ENCODE measurements at places on chromosomes 5 and 9.

- DNase-seq, result no peak
These were observed 10.8 kb upstream of the ZFR start for GRCh38 chr5:32455311-32455710.

- DNase-seq, result no peak
These were observed 1740.1 kb upstream of the WWC1 start for GRCh38 chr5:166551384-166551783.

- DNase-seq, result no peak
These were observed 8.8 kb downstream of the NAA35 start for GRCh38 chr9:85949586-85950335.

- peak; percentile 38 for DNase-seq
These were observed 44.0 kb upstream of the XPA start for GRCh38 chr9:97740848-97741821.

- DNase-seq, result no peak
These were observed 202.7 kb downstream of the FBN2 start for GRCh38 chr5:128335339-128335738.

DNA sequence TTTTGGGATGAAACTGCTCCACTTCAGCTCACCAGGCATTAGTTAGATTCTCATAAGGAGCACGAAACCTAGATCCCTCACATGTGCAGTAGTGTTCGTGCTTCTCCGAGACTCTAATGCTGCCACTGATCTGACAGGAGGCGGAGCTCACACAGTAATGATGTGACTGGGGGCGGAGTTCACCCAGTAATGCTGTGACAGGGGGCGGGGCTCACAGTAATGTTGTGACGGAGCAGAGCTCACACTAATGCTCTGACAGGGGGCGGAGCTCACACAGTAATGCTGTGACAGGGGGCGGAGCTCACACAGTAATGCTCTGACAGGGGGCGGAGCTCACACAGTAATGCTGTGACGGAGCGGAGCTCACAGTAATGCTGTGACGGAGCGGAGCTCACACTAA, 27.1 kb upstream of the LRRC14B start:
- no peak for DNase-seq

GRCh38 chr5:128092144-128092543, 8.6 kb downstream of the SLC12A2 start:
- no peak for DNase-seq

GRCh38 chr9:86978922-86979474, 31.7 kb upstream of the GAS1 start:
- no peak for DNase-seq

- no peak for DNase-seq
These were observed 60.8 kb downstream of the MARCHF3 start for GRCh38 chr5:126969548-126969947.

DNA sequence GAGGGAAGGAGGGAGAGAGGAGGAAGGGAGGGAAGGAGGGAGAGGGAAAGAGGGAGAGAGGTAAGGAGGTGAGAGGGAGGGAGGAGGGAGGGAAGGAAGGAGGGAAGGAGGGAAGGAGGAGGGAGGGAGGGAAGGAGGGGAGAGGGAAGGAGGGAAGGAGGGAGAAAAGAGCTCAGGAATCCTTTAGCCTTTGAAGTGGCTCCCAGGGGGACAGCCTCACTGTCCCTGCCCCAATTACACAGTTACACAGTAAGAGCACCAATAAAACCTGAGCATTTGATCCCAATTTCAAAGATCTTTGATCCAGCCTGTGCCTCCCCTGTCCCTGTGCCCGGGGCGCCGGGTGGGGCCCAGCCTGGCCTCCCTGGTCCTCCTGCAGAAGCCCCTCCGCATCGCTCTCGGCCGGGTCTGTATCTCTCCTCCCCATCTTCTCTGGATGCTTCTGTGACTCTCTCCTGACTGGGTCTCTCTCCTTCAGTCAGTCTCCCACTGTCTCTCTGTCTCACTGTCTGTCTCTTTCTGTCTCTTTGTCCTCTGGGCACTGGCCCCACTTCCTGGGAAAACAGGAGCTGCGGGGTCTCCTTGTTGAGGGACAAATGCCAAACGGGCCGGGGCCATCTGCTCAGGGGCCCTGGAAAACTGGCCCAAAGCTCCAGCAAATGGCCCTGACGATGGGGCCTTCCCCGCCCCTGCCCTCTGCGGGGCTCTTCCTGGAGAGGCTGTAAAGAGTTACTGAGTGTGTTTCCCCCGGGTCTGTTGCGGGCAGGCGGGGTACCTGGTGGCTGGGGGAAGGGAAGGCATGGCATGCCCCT, 54.2 kb upstream of the EGFL7 start:
- no peak for DNase-seq

GRCh38 chr9:121280715-121281613, 13.0 kb downstream of the GSN start:
- no peak for DNase-seq

DNA sequence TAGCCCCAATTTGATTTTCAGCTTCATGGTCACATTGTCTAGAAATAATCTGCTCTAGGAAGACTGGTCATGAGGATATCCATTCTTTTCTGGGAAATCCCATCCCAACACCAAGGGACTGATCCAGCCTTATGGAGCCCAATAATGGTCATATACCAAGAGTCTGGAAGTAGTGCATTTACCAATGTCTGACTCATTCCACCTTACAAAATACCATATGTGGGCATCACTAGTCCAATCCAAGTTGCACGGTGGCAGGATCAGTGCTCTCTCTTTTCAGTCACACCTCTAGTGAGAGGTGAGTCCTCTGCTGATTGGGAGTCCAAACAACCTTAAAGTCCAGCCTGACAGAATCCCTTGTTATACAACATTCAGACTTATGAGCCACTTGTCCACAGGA, 73.7 kb downstream of the FEM1C start:
- DNase-seq, result no peak

- DNase-seq, result no peak
These were observed 80.1 kb downstream of the F2RL2 start for GRCh38 chr5:76542887-76543690.

DNA sequence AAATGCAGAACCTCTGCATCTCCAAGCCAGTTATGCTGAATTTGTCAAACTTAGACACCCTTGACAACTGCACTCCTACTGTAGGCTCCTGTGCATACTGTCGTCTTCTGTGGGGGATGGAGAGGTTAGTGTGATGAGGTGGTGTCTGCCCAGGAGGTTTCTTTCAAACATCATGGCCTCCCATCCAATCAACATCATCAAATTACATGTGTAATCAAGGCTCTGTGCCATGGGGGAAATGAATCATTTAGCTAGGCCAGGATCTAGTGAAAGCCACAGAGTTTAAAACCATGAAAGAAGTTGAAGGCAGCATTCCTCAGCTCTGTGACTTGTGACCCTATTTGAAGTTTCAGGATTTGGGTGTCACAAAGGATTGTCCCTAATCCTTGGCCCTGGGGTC, 240.6 kb downstream of the MARCHF11 start:
- no peak for DNase-seq

GRCh38 chr5:154223320-154223719, 32.8 kb downstream of the GALNT10 start:
- DNase-seq, result peak; percentile 48

GRCh38 chr9:134492721-134493460, 148.7 kb upstream of the COL5A1 start:
- DNase-seq, result no peak

- no peak for DNase-seq
These were observed 49.6 kb upstream of the SMIM32 start for GRCh38 chr5:136242611-136243010.

GRCh38 chr9:109278848-109279247, 42.0 kb downstream of the EPB41L4B start:
- DNase-seq, result peak; percentile 19

DNA sequence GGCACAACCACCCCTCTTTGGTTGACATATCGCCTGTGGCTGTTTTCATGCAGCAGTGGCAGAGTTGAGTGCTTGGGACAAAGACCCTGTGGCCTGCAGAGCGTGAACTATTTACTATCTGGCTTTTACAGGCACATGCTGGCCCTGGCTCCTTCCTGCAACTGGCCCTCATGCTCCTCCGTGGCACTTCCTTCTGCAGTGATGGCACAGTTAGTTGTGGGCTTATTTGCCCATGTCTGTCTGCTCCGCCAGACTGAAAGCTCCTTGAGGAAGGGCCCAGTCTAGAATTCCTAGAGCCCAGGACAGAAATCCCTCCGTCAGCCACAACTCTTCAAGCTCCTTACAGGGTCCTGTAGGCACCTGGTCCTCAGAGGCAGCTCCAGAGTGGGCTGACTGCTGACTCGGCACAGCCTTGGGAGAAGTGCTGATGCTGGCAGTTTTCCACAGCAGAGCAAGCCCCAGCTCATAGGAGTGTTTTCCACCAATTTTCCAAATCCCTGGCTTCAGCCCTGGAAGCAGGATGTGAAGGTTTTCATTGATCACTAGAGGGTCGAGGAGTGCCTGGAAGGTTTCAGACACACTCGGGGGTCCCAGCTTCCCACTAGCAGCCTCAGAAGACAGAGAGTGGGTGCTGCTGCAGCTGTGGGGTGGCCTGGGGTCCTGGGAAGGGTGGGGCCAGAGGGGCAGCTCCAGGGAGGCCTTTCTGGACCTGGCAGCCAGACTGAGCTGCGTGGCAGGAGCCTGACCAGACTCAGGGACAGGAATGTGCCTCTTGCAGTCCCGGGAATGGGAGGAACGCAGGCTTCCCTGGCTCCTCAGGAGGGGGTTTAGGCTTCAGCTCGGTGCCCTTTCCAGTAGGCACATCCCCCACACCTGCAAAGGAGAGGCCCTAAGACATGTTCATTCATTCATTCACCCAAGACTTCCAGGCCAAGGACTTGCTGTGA, 56.5 kb upstream of the ANGPTL2 start:
- no peak for DNase-seq

- peak; percentile 94 for DNase-seq
These were observed 8.8 kb upstream of the TRAF1 start for GRCh38 chr9:120935383-120935857.

DNA sequence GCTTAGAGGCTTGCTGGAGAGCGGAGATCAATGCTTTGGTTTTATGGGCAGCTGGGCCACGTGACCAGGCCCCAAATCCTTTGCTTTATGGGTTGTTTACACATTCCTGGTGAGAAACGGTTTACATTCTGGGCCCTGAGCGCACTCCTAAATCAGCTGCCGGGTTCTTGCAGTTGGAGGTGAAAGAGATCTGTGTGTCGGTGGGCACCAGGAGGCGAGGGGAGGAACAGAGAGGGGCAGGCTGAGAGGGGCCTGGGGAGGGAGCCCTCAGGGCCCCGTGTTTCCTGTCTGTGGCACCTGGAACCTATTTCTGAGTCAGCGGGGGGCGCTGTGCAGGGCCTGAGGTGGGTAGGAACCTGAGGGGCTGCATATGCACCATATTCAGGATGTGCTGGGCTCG, 63.5 kb upstream of the HAND1 start:
- DNase-seq, result no peak

GRCh38 chr5:176830995-176831423, 20.6 kb downstream of the UNC5A start:
- no peak for DNase-seq

DNA sequence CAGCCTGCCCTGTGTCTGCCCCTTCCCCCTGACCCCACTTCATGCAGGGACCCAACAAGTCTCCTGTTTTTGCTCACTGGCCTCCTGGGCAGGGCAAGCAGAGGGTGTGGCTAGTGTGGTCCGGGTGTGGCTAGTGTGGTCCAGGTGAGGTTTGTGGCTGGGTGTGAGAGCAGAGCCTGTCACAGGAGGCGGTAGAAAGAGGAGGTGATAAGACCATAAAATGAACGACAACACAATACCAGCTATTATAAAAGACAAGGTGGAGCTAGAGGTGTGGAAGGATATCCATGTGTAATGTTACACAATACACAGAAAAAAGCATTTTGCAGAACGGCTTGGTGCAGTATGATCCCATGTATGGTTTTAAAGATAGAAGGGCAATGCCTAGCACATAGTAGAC, 23.3 kb downstream of the SPRY4 start:
- no peak for DNase-seq

DNA sequence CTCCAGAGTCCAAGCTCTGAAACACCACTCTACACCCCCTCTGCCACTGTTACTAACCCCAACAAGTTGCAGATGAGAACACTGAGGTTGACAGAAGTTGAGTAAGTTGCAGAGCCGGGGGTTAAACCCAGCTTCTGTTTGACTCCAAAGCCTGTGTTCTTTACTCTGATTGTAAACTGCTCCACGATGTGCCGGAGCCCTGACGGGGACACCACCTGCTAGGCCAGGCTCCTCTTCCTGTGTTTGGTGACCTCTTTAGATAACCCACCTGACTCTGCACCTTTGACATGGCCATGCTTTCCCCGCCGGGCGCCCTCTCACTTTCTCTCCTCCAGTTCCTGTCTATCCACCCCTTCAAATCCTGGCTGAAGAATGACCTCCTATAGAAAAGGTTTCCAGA, 96.7 kb downstream of the PAX5 start:
- no peak for DNase-seq

- no peak for DNase-seq
These were observed 6.1 kb upstream of the TOPORS start for GRCh38 chr9:32558408-32558934.

GRCh38 chr5:77864997-77865396, 88.9 kb upstream of the TBCA start:
- peak; percentile 61 for DNase-seq

- DNase-seq, result no peak
These were observed 18.9 kb upstream of the PFDN1 start for GRCh38 chr5:140321796-140322195.

DNA sequence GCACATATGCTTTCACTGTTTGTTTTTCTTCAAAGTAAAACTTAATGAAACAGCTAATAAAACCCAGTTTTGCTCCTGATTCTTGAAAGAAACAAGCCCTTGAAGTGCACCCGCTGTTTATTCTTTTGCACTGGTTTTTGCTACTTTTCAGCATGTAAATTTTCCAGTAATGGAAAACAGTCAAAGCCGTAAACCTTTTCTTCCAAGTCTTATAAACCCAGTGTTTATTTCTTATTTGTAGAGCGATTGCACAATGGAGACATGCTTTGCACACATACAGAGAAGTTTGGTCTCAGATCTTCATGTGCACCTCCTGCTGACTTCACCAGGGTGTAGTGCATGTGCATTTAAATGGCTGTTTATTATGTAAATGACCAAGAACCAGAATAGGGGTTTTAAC, 51.8 kb downstream of the ATG10 start:
- DNase-seq, result no peak

- no peak for DNase-seq
These were observed 358.3 kb downstream of the SEMA5A start for GRCh38 chr5:9187614-9188013.

DNA sequence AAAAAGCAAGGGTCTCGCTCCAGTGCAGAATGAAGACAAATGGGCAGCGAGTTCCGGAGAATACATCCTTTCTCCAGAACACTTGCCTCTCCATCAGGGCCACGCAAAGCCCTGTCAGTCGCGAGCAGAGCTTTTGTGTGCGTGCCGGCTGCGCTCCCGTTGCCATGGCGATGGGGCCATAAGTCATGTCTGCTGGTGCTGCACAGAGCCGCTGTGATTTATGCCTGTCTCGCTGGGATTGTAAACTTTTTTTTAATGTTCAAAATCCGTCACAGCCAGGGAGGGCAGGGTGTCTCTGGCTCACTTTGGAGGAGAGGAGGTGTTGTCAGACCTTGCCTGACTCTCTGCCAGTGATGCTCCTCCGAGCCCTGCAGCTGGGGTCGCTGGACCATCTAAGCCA, 272.7 kb downstream of the TRIM32 start:
- no peak for DNase-seq

- DNase-seq, result no peak
These were observed 22.5 kb downstream of the TPPP start for GRCh38 chr5:670396-671270.
